ENCODE measurements at places on chromosomes 11 and 22.

GRCh38 chr11:64035576-64035975 lies at the start of gene FLRT1:
Gene FLRT1 (plus strand): TSS chr11:64035931. CDS start chr11:64116268, 80,337 bp downstream.
- no peak for DNase-seq

DNA sequence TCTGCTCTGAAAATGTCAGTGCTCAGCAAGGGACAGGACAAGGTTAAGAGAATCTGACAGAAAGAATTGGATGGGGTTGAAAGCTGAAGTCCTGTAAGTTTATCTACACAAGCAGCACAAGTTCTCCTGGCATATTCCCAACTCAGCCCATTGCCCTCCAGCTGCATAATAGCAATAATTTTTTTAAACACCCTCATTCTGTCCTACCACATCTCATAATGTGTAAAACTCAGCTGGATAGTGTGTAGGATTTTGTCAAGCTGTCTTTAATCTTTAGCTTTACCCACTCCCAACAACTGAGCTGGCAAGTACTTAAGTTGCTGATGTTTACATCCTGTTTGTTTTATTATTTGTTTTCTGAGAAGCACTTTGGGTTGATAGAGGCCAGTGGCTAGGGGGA lies 158.9 kb downstream of the CADM1 start:
- DNase-seq, result no peak

- DNase-seq, result no peak
These were observed 2.5 kb upstream of the TPP1 start for GRCh38 chr11:6621711-6622211.

GRCh38 chr22:42651134-42651533 lies 1.9 kb upstream of the CYB5R3 start:
- DNase-seq, result no peak

GRCh38 chr11:14537134-14537599 lies 17.0 kb upstream of the PSMA1 start:
- no peak for DNase-seq

- DNase-seq, result no peak
These were observed 107.1 kb upstream of the DDI1 start for GRCh38 chr11:103929170-103929903.

GRCh38 chr11:117583063-117583801 lies 213.8 kb downstream of the DSCAML1 start:
- DNase-seq, result no peak

DNA sequence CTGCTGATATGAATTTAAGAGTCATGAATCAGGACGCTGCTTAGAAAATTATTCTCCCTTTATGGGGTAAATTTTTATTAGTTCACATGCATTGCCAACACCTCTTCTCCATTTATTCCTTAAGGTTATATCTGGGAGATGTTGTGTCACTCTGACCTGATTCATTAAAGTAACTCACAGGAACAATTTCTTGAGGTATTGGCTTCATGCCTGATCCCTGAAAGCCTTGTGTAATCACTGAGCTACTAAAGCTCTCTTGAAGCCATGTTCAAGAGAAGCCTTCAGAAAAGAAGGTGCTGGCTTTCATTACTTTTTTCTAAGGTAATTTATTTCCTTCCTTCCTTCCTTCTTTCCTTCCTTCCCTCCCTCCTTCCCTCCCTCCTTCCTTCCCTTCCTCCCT lies 420.6 kb downstream of the RAB38 start:
- no peak for DNase-seq

GRCh38 chr22:18970176-18970947 lies 34.3 kb upstream of the PRODH start:
- no peak for DNase-seq

GRCh38 chr11:35536470-35536869 lies 11.1 kb upstream of the PAMR1 start:
- no peak for DNase-seq

DNA sequence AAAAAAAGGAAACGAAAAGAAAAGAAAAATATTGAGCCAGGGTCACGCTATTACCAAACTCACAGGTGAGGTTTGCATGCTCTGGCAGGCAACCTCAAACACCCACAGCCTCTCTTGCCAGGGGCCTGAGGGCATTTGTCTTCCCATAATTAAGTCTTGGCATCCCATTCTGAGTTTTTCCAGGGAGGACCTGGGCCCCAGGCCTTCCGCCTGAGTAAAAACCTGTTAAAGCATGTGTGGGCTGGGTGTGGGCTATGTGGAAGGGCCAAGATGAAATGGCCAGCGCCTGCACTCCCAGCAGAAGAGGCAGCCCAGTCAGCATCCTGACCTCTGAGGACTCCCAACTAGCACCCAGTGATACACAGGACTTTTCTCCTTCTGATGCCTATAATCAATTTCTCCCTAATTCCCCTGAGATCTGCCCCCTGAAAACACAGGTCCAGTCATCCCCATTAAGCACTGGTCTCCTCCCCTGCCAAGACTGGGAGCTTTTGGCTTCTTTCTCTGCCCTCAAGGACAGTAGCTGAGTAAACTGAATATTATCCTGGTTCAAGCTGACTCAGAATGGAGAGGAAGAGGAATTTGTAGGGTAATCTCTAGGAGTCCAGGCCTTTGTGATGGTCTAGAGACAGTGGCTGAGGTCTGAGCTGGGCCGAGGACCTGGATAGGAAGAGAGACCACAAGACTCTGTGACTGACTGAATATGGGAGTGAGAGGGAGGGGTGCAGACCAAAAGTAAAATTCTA lies 35.6 kb upstream of the ACER3 start:
- no peak for DNase-seq

DNA sequence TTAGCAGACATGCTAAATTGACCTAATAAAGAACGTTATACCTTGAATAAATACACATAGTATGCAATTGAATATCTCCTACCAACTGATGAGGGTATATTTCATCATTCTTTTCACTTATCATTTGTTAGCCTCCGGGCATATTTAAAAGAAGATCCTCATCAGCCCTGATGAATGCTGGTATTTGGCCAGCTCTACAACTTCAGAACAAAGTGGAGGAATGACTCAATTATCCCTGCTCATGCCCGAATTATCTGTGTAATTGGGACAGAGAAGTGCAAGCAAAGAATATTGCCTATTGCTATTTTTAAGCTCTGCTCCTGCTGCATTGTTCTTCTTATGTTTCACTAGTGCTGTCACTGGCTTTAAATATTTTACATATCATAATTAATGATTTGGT lies 622.1 kb downstream of the METTL15 start:
- DNase-seq, result no peak

DNA sequence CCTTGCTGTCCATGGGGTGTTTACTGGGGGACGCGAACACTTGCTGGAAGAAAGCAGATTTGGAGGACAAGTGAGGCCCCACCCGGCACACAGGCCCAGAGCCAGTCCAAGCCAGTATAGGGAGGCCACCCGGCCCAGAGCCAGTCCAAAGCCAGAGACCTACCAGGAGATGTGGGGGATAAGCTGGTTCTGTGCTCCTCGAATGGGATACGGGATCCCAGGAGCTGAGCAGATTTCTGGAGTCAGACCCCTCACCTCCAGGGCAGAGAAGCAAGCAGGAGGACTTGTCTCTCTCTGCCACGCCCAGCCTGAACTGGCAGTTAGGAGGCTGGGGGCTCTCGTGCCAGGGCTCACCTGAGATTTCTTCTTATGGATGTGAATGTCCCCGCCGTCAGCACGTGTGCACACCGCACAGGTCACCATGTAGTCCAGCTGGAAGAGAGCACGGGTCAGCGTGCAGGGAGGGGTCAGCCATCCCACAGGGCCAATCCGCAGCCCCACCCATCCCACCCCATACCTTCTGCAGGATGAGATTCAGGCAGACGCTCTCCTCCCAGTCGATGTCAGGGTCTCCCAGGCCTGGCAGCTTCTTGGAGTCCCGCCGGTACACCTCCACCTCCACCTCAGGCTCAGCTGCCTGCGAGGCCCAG lies 35.3 kb downstream of the KIAA0930 start:
- DNase-seq, result no peak

DNA sequence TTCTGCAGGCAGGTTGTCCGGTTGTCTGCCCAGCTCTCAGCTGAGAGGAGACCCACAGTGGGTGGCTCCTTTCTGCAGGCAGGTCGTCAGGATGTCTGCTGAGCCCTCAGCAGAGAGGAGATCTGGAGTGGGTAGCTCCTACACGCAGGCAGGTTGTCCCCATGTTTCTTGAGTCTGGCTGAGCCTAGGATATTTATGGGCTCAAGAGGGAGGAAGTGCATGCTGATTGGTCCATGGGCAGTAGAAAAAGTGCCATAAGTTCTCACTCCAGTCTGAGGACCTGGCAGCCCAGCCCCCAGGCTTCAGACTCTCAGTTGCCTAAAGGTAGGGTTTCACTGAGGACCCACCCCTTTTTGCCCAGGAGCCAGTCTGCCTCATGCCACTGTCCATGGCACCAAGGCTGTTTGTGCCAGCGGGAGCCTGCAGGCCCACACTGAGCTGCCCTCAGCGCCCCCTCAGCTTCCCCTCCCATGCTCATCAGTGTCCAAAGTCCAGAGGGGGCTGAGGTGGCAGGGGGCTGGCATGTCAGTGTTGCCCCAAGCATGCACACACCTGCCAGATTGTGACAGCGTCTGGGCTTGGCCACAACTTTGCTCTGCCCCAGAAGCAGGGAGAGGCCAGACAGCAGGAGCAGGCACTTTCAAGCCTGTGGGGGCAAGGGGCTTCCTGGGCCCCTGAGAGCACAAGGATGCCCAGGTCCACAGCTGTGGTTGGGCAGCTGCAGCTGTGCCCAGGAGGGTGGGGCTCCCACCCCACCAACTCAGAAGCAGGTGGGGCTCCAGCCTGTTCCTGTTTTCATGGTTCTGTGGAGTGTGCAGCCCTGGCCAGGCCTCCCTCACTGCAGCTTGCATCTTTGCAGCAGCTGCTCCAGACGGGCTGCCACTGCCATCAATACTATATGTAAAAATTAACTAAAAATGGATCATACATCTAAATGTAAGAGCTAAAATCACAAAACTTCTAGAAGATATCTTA lies 3.8 kb upstream of the RNF141 start:
- no peak for DNase-seq

GRCh38 chr11:20163783-20164481 lies 3.7 kb upstream of the DBX1 start:
- no peak for DNase-seq

- DNase-seq, result no peak
These were observed 32.4 kb upstream of the NAV2 start for GRCh38 chr11:19679952-19680828.

GRCh38 chr11:134915212-134915611 lies 503.2 kb upstream of the B3GAT1 start:
- no peak for DNase-seq

GRCh38 chr11:120339394-120339890 lies 3.2 kb downstream of the ARHGEF12 start:
- DNase-seq, result no peak

DNA sequence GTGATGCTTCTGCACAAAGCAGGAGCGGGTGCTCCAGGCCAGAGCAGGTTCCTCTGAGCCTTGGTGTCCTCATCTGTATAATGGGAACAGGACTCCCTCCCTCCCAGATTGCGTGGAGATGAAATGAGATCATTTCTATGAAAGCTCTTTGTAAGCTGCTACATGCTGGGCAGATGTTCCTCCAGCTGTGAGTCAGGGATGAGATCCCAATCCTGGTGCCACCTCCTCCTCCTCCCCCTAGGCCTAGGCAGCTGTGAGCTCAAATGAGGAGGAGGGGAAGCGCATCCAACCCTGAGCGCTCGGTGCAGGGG lies 7.0 kb upstream of the CABP2 start:
- DNase-seq, result no peak

GRCh38 chr11:119031912-119032280 lies 1.2 kb upstream of the SLC37A4 start:
- DNase-seq, result no peak

GRCh38 chr11:9639985-9640384 lies 23.9 kb upstream of the SWAP70 start:
- DNase-seq, result no peak

All from activated naive CD8-positive, alpha-beta T cell treated with anti-CD3 and anti-CD28 coated beads, Interleukin-2, amount 50 U/mL, for 16 hours (primary cell).